ENCODE measurements at places on chromosomes 2 and 18.

- DNase-seq: peak; percentile 87
Observed at GRCh38 chr2:9565436-9566153, 10.0 kb upstream of the ADAM17 start.

DNA sequence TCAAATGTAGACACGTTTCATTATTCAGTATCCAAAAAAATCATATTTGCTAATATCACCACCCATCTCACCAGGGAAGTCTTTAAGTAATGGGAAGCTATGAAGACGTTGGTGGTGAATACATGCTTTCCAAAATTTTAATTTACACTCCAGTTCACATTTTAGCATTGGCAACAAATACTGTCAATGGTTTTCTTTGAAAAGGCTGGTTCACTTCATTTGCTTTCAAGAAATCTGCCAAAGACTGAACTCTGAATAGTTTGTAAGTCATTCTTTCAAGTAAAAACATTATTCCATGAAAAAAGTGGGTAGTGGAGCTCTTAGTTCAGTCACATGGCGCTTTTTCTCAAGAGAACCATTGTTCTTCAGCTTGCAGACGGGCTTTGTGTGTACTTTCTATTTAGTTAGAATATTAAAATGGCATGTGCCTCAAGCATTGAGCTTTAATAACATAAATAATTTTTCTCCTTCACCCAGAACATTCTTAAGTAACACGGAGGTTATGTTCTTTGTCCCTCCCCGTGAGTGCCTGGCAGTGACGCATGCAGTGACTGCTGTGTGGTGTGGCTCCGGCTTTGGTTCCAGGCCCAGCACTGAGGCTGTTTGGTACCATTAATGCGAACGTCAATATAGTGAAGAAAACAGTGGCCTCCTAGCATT, 300.0 kb upstream of the HDAC4 start:
- no peak for DNase-seq

DNA sequence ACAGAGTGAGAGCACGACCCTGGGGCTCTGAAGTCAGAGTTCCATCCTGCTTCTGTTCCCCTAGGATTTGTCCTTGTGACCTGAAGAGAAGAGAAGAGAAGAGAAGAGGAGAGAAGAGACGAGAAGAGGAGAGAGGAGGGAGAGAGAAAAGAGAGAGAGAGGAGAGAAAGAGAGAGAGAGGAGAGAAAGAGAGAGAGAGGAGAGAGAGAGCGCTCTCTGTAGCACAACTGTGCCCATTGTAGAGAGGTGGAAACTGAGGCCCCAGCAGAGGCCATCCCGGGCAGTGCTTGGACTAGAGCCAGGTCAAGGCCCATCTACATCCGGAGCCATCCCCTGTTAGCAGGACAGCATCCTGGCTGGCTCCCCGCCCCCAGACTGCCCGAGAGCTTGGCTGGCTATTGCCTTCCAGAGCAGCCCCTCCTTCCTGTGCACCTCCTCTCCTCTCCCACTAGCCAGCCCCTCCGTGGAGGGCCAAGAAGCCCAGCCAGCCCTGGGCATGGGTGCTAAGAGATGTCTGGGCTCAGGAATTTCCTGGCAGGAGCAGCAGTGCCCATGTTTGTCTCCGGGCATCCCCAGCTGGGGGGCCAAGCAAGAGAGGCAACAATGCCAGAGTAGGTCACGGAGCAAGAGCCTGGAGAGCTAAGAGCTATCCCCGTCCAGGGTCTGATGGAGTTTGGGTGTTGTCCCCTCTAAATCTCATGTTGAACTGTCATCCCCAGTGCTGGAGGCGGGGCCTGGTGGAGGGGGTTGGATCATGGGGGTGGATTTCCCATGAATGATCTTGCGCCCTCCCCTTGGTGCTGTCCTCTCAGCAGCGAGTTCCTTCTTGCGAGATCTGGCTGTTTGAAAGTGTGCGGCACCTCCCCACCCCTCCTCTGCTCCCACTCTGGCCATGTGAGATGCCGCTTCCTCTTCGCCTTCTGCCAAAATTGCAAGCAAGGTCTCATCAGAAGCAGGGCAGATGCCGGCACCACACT, 18.2 kb upstream of the GPR55 start:
- no peak for DNase-seq

GRCh38 chr18:34977838-34978532, 63.2 kb upstream of the MAPRE2 start:
- DNase-seq: peak; percentile 18

DNA sequence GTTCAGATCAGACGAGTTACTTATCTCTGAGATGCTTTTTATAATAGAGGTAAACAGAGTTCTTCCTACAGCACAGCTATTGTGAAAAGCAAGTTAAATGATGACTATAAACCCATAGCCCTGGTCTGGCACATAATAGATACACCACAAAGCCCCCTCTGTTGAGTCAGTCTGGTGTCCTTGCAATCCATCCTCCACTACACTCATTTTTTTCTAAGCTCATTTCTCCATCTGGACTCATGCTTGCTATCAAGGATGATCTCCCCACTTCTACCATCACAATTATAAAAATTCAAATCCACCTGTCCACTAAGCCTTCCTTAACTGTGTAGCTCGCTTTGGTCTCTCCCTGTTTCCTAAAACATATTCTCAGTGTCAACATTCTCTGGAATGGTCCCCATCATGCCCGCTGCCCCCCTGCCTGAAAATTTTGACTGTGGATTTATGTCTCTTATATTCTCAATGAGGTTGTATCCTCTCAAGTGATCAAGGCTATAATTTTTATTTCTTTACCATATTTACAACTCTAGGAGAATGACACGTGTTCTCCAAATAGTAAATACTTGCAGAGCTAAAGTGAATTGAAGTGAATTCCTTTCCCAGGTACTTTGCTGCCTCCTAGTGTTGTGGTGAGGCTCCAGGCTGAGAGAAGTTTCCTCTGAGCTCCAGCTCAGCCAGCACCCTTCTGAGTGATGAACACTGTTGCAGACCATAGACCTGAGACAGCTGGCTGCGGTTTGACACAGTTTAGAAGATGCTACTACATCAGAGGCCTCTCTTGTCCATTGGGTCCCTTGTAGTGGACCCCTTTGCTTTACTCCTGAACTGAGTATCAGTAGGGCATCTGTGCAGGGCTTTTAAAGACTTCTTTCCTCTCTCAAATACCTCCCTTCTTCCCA, 108.7 kb downstream of the DPP10 start:
- peak; percentile 3 for DNase-seq

DNA sequence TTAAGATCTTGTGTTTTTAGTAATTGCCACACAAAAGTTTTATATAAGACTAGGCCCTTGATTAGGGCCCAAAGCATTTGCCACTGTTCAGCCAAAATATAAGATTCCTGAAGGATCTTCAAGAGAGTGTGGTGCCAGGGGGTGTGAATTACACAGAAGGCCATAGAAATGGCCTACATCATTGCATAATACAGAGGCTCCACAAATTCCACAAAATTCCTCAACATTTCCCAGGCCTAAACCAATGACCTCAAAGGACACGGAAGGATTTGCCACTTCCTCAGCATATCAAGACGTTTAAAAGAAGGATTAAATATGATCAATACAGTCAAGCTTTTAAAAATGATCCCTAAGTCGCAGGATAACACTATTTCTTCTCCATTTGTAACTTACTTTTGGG, 24.1 kb downstream of the COL6A3 start:
- DNase-seq: no peak

All from fibroblast of skin of right biceps (primary cell).